Sigmoid colon (tissue), 7 donors: ENCODE measurements at places on chromosomes 5 and 9. TPM values are rescaled to one million over a fixed set of nuclear protein-coding genes. Genes with fewer than 3 reads are reported as not detected.

- DNase-seq, result no peak
Measured at GRCh38 chr9:134329886-134330285, 3.6 kb downstream of the RXRA start.

DNA sequence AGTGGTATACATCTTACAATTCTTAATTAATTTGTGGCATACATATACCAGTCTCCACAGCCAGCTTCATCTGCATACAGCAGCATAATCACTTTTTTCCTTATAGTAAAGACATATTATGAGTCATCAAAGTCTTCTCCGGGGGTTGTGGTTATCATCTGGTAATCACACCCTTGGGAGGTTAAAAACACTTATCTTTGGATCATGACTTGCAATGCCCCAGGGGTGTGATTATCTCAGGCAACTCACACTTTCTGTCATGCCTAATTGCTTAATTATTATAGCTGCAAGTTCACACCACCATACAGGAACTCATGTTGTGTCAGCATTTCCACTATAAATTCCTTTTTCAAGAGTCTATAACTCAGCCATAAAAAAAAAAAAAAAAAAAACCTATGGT lies 218.4 kb downstream of the ANXA1 start:
- DNase-seq, result no peak

GRCh38 chr9:129036923-129037766 lies 719 bp downstream of the MIGA2 start:
- no peak for DNase-seq

Gene PKD2L2
- total RNA-seq, result not detected

DNA sequence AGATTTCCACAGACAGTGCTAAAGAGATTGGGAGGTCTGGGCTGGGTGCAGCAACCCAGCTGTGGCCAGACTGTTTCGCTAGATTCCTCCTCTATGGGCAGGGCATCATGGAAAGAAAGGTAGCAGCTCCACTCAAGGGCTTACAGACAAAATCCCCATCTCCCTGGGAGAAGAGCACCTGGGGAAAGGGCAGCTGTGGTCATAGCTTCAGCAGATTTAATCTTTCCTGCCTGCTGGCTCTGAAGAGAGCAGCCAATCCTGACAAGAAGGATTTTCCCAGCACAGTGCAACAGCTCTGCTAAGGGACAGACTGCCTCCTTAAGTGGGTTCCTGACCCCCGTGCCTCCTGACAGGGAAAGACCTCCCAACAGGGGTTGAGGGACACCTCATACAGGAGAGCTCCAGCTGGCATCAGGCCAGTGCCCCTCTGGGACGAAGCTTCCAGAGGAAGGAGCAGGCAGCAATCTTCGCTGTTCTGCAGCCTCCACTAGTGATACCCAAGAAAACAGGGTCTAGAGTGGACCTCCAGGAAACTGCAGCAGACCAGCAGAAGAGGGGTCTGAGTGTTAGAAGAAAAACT lies 1379.3 kb upstream of the ACO1 start:
- no peak for DNase-seq

Gene EGFLAM
- total RNA-seq, result 2.5 TPM

Gene TAS2R1
- total RNA-seq, result not detected

- DNase-seq, result no peak
Measured at GRCh38 chr5:42858031-42858643, 46.4 kb upstream of the SELENOP start.

- no peak for DNase-seq
Measured at GRCh38 chr5:77430726-77431125, 61.4 kb downstream of the WDR41 start.

DNA sequence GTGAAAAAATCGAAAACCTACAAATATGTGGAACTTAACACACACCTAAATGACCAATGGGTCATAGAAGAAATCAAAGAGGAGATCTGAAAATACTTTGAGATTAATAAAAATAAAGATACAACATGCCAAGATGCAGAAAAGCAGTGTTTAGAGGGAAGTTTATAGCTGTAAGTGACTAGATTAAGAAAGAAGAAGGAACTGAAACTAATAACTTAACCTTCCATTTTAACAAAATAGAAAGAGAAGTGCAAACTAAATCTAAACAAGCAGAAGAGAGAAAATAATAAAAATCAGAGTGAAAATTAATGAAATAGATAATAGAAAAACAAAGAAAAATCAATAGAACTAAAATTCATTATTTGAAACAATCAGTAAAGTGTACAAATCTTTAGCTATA lies 103.0 kb upstream of the MAMDC2 start:
- no peak for DNase-seq

DNA sequence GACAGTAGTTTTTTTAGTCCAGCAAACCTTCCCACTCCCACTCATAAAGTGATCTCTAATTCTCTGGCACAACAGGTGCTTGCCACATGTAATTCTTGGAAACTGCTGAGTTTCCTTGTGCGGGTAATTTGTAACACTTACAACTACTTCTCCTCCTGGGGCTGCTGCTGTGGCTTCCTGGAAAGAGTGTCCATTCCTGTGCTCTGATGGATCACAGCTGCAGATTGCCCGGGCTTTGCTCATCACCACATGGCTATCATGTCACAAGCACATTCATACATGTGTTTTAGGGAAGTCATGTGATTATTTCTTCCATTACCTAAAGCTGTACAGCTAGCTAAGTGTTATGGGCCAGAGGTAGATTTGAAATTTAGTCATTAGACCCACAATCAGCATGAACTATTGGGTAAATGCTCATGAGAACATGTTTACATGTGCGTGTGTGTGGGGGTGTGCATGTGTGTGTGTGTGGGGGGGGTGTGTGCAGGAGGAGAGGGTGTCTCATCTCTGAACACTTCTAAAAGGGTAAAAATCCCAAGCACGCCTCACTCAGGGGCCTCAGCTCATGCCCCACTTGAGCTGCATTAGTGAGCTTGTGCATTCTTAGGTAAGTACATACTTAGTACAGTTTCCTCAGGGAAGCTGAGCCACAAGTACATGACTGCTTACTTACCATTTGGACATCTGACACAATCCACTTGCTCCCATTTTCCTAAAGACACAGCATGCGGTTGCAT lies 118.1 kb upstream of the CCDC112 start:
- DNase-seq, result peak; percentile 78

DNA sequence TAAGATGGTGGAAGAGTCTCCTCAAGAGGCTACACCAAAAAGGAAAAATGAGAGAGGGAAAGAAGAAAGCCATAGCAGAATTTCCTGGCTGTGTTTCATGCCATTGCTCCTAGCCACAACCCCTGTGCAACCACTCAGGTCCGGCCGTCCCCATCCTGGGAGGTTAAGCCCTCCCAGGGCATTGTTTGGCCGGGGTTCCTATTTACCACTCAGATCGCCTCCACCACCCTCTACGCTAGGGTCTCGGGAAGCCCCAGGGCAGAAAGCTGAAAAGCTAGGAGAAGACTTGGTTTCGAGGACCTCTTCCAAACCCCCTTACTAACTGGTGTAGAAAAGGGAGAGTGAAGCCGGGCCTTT lies 715 bp downstream of the RC3H2 start:
- DNase-seq, result no peak

GRCh38 chr5:16759147-16759773 lies 142.5 kb upstream of the RETREG1 start:
- no peak for DNase-seq

DNA sequence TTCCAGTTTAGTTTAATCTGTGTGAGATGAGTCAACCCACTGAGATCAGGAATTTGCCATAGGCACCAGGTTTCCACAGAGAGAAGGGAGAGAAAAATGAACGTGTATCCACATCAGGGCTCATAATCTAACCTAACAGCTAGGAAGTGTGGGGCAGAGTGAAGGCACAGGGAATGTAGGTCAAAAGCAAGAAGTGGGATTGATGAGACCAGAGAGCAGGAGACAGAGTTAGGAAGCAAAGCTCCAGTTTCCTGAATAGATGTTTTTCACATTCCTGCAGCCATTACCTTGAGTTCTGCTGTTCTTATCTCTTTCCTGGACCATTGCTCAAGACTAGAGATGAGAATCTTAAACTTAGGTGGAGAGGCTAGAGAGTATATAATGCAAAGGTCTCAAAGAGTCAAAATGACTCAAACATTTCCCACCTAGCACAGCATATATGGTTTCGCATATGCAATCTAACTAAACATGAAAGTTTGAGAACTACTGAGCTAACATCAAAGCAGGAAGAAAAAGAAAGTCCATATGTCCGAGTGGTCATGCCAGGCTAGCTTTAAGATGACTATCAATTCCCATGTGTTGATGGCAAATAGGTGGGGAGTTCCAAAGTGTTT lies 41.1 kb upstream of the GNAQ start:
- no peak for DNase-seq

Gene TMEM174
- total RNA-seq, result not detected

- DNase-seq, result no peak
Measured at GRCh38 chr5:107359916-107360234, 310.9 kb downstream of the EFNA5 start.

Gene SLC22A4
- 1.1 TPM for total RNA-seq

GRCh38 chr5:54453046-54453445 lies 2.5 kb upstream of the HSPB3 start:
- DNase-seq, result no peak

DNA sequence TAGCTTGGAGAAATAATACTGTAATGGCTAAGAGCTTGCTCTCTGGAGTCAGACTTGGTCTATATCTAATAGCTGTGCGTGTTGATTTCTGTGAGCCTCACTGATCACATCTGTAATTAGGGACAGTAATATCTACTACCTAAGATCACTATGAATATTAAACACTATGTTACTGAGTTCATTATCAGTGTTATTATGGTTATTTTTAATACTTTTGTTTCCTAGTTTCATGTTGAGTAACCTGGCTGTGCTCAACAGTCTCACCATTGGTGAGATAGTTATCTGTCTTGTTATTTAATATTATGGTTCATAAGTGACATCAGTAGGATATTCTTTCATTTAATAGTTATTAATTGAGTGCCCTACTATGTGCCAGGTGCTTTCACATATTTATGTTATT lies 22.4 kb upstream of the CAVIN4 start:
- DNase-seq, result no peak

Gene PRR16
- 5.9 TPM for total RNA-seq

DNA sequence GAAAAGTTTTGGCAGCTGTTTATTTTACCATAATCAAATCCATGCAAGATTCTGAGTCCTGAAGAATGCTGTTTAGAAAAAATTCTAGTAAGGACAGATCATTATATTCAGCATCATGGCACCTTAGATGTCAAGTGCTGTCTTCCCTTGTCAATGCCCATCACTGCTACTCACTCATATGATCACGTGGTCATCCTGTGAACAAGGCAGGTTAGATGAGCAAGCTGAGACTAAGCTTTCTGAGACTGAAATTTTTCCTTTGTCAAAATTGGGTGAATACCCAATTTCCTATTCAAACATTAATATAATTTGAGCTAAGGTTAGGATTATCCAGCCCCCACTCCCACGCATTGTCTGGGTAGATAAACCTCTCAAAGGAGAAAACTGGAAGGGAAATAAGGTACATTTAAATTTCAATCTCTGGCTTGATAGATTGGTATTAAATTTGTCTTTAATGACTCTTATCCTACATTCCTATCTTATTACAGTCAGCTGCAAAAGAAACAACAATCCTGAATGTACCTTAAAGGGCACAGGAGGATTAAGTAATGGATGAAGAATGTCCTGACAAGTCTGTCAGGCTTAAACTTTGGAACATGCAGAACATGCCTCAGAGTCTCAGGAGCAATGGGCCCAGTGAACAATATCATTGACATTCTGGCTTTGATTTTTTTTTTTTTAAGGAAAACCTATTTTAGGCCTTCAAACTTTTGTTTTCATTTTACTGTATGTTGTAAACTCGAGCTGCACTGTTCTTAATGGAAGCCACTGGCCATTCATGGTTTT lies 148.7 kb upstream of the RANBP3L start:
- DNase-seq, result no peak

Gene STX17
- 37.5 TPM for total RNA-seq

DNA sequence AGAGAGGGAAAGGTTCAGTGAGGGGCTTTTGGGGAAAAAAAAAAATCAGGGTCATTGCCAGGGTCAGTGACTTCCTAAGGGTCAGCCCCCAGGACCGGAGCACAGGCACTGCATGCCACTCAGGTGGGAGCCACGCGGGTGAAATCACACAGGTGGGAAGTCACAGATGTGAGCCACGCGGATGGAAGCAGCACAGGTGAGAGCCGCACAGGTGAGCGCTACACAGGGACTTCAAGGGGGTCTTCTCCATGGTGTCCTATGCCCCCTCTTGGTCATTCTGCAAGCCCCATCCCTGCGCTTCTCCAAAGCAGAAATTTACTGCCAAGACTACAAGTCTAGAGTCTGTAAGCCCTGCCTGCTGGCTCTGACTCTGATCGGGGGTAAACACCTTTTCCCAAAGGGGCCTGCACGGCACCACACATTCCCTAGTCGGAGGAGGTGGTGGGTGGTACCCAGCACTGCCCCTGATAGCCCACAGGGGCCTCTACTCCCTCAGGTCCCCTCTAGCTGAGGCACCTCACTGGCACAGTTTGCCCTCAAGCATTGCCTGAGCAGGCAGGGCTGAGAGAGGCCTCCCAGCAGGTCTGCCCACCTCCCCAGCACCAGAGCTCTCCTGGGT lies 18.3 kb upstream of the OBP2B start:
- peak; percentile 38 for DNase-seq

DNA sequence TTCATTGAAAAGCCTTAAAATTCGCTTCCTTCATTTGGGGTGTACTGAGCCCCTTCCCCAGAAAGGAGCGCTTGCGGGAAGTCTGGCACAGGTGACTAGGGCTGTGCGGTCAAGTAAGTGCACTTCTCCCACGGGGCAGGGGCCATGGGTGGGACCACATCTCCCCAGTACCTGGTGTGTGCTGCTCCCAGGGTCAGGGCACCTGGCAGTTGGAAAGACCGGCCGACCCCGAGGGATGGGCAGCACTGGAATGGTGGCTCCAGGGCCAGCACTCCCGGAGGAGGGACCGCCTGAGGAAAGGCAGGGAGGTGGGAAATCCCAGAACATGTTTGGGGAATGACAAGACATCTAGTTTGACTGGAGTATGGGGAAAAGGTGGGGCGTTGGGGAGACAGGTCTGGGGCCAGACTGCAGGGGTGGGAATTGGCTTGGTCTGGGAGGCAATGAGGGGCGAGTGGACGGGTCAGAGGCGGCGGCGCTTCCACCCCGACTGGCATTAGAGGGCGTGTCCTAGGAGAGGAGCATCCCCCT lies 727 bp upstream of the GLIPR2 start:
- no peak for DNase-seq

- no peak for DNase-seq
Measured at GRCh38 chr5:71589903-71590302, 2.8 kb downstream of the MCCC2 start.

GRCh38 chr5:113846941-113847340 lies 333.4 kb downstream of the YTHDC2 start:
- DNase-seq, result no peak

Gene FOXI1
- not detected for total RNA-seq

- DNase-seq, result no peak
Measured at GRCh38 chr5:117872798-117873368, 1115.5 kb downstream of the DTWD2 start.

GRCh38 chr5:132055441-132055807 lies 5.0 kb upstream of the IL3 start:
- no peak for DNase-seq

GRCh38 chr5:17261075-17261474 lies 43.6 kb downstream of the BASP1 start:
- no peak for DNase-seq

Gene ADAMTS12
- total RNA-seq, result 3.7 TPM

Gene SLCO6A1
- not detected for total RNA-seq

Gene C5orf34
- 2.1 TPM for total RNA-seq

- peak; percentile 43 for DNase-seq
Measured at GRCh38 chr9:93020151-93020550, 38.4 kb upstream of the SUSD3 start.

Gene TRIP13
- 0.83 TPM for total RNA-seq

Gene C8G
- total RNA-seq, result not detected

- no peak for DNase-seq
Measured at GRCh38 chr5:52809884-52810283, 22.2 kb downstream of the ITGA1 start.

- no peak for DNase-seq
Measured at GRCh38 chr5:181245427-181246275, 1.9 kb upstream of the RACK1 start.
